ENCODE measurements at places on chromosomes 7 and 10.

GRCh38 chr7:100967292-100967863, 2.0 kb upstream of the MUC12 start:
- no peak for DNase-seq

- DNase-seq, result no peak
Measured at GRCh38 chr7:96747418-96747940, 37.8 kb upstream of the SEM1 start.

DNA sequence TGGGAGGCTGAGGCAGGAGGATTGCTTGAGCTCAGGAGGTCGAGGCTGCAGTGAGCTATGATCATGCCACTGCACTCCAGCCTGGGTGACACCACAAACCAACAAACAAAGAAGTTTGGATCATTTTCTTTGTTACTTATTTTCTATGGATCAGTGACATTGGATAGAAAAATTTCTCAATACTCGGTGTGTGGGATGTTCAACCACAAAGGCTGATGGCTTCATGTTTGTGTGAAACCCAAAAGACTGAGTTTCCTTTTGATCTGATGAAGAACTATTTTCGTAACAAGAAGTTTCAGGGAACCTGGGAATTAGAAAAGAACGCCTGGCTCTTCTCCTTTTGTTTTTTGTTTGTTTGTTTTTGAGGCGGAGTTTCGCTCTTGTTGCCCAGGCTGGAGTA, 104.0 kb downstream of the HOXA1 start:
- no peak for DNase-seq

- DNase-seq, result no peak
Measured at GRCh38 chr10:122149561-122150505, 121.3 kb upstream of the BTBD16 start.

DNA sequence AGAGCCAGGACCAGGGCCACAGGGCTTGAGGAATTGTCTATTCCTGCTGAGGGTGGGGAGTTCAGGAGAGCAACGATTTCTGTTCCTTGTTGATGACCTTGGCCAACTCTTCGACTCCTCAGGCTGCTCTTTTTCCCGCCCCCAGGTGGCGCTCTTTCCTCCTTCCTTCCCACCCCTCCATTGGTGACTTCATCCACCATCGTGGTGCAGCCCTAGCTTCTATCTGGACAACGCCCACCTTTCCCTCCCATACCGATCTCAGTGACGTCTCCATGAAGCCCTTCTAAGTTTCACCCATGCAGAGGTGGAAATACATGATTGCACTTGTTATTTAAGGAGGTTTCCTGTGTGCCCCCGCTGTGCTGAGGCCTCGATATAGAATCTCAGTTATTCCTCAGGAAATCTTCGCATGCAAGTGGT, 22.1 kb upstream of the CARD11 start:
- DNase-seq, result no peak

- no peak for DNase-seq
Measured at GRCh38 chr10:127012769-127013152, 107.5 kb downstream of the DOCK1 start.
